Ascending aorta (tissue), 2 donors: ENCODE measurements at places on chromosomes 12 and 14.
A peak's percentile ranks its signal among the peaks of the same experiment; 100 is the strongest.

DNA sequence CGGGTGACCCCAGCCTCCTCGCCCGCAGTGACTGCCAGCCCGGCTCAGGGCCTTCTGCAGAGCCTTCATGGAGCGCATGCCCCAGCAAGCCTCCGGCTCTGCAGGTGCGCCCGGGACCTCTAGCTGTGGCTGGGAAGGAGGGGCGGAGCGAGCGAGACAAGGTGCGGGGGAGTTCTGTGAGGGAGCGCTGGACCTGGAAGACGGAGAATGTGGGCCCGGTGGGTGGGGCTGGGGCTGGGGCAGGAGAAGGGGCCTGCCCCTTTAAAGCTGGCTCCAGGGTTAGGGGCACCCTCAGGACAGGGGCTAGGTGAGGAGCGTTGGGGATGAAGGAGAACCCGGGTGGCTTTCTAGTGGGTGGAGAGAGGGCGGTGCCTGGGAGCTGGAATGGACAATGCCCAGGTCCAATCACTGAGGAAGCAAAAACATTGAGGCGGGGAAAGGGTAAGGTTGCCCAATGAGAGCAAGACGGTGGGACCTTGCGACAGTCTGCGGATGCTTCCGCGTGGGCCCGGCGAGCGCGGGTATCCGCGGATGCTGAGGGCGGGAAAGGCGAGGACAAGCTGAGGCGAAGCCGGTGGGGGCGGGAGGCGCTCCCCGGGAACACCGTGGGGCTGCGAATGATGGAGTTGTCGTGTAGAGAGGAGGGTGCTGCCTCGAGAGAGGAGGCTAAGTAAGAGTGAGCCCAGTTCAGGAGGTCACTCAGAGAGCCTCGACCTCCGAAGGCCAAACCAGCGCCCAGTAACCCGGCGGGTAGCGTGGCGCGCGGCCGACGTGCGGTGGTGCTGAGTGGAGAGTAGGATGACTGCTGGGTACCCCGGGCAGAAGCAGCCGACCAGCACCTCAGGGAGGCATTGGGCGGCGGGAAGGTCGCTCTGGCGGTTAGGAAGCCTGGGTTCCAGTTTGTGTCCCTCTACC, at the start of gene GLS2:
GLS2 (minus strand) TSS at position 121 of the 915 bp plus-strand sequence; CDS start at position 78, 43 bp downstream.
- no peaks in the 10 kb centered on the region for H3K27me3 ChIP-seq
- H3K4me1 ChIP-seq, result peaks cover 3% of the 10 kb centered on the region
- no peaks in the 10 kb centered on the region for H3K36me3 ChIP-seq
- H3K27ac ChIP-seq, result no peak within 1 kb of the TSS
- peak; percentile 85 for DNase-seq

GRCh38 chr12:34402899-34403705, 380.8 kb downstream of the ALG10 start:
- H3K27ac ChIP-seq, result no peak overlapping the region
- no peaks in the 10 kb centered on the region for H3K27me3 ChIP-seq
- no peaks in the 10 kb centered on the region for H3K4me1 ChIP-seq
- no peak overlapping the region for H3K4me3 ChIP-seq
- no peaks in the 10 kb centered on the region for H3K36me3 ChIP-seq
- DNase-seq, result peak; percentile 3

DNA sequence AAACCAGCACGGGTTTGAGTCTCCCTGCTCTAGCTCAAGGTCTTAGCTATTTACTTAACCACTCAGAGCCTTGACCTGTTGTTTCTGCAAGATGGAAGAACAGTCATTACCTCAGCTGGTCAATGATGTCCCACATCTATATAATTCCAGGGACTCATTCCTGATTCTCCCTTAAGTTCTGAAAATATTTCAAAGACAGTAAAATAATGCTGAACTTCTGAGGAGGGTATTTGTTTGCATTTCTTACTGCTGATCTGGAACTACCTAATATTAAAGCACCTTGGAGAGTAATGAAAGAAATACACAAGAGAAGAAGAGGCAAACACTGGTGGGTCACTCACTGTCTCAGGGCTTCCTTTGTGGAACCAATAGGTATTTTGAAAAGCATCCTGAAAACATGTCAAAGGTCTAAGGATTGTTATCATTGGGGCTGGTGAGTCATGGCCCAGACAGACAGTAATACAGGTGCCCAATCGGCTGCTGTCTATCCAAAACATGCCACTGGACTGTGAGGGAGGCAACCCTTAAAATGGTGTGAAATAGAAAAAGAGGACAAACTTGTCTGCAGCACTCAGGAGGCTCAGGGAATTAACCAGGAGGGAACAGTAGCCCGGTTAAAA, 88.7 kb upstream of the EGLN3 start:
- H3K27me3 ChIP-seq, result no peaks in the 10 kb centered on the region
- H3K4me1 ChIP-seq, result no peaks in the 10 kb centered on the region
- no peak for DNase-seq
- no peak overlapping the region for H3K27ac ChIP-seq

GRCh38 chr12:104741077-104741476, 217.0 kb downstream of the SLC41A2 start:
- H3K27me3 ChIP-seq, result no peaks in the 10 kb centered on the region
- peak overlapping the region; percentile 33 for H3K27ac ChIP-seq
- H3K36me3 ChIP-seq, result no peaks in the 10 kb centered on the region
- H3K4me3 ChIP-seq, result no peak overlapping the region
- H3K4me1 ChIP-seq, result no peaks in the 10 kb centered on the region
- no peak for DNase-seq

GRCh38 chr12:46664761-46665287, 161.0 kb downstream of the SLC38A4 start:
- H3K4me1 ChIP-seq, result no peaks in the 10 kb centered on the region
- no peak overlapping the region for H3K4me3 ChIP-seq
- DNase-seq, result no peak
- no peaks in the 10 kb centered on the region for H3K36me3 ChIP-seq
- no peaks in the 10 kb centered on the region for H3K27me3 ChIP-seq

- no peaks in the 10 kb centered on the region for H3K36me3 ChIP-seq
- H3K4me1 ChIP-seq, result no peaks in the 10 kb centered on the region
- DNase-seq, result no peak
- no peak overlapping the region for H3K27ac ChIP-seq
- H3K4me3 ChIP-seq, result no peak overlapping the region
These were observed 618.6 kb downstream of the AACS start for GRCh38 chr12:125683748-125684381.

- H3K27ac ChIP-seq, result no peak overlapping the region
- no peaks in the 10 kb centered on the region for H3K4me1 ChIP-seq
- H3K4me3 ChIP-seq, result no peak overlapping the region
- H3K36me3 ChIP-seq, result no peaks in the 10 kb centered on the region
These were observed 202.6 kb upstream of the LRFN5 start for GRCh38 chr14:41404126-41404525.

- no peaks in the 10 kb centered on the region for H3K27me3 ChIP-seq
- H3K4me1 ChIP-seq, result no peaks in the 10 kb centered on the region
- H3K27ac ChIP-seq, result no peak overlapping the region
- no peaks in the 10 kb centered on the region for H3K36me3 ChIP-seq
- no peak for DNase-seq
- no peak overlapping the region for H3K4me3 ChIP-seq
These were observed 42.5 kb upstream of the GNPNAT1 start for GRCh38 chr14:52833891-52834290.

DNA sequence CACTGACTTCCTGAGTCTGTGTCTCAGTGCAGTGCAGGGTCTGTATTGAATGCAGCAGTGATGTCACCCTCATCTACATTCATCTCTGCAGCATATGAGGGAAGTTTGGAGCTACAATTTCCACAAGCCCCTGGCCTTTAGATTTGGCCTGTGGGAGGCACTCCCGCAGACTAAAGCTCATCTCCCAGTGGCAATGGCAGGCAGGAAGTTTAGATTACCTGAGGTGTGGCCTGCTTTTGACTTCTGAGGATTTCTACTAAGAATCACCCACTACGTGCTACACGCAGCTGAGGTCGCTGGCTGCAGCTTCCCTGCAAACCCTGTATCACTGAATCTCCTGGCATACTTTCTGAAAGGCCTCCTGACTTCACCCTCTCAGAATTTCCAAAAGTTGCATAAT, 202.2 kb upstream of the PRKD1 start:
- H3K4me3 ChIP-seq, result no peak overlapping the region
- H3K27ac ChIP-seq, result no peak overlapping the region
- H3K36me3 ChIP-seq, result no peaks in the 10 kb centered on the region
- H3K27me3 ChIP-seq, result no peaks in the 10 kb centered on the region
- DNase-seq, result no peak
- no peaks in the 10 kb centered on the region for H3K4me1 ChIP-seq

GRCh38 chr12:2639020-2639298, 155.8 kb upstream of the FKBP4 start:
- no peak overlapping the region for H3K4me3 ChIP-seq
- peaks cover 22% of the 10 kb centered on the region for H3K4me1 ChIP-seq
- no peak overlapping the region for H3K27ac ChIP-seq
- H3K36me3 ChIP-seq, result peaks cover 5% of the 10 kb centered on the region
- H3K27me3 ChIP-seq, result no peaks in the 10 kb centered on the region

DNA sequence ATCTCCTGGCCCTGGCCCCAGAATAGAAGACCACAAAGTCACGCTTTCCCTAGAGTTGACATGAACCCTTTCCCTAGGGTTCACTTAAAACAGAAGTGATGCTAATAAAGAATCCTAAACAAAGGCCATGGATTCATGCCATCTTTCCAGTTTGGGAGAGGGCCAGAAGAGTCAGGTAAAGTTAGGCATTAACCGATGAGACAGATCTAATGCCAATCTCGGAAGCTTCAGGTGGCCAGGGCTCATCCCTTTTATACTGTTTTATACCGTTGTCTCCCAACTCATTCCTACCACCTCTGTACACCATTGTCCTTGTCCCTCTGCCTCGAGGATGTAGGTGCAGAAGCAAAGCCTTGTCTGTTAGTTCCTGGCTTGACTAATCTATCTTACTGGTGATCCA, 22.8 kb upstream of the ACTR10 start:
- DNase-seq, result no peak
- H3K36me3 ChIP-seq, result no peaks in the 10 kb centered on the region
- H3K27ac ChIP-seq, result no peak overlapping the region
- no peak overlapping the region for H3K4me3 ChIP-seq
- H3K27me3 ChIP-seq, result no peaks in the 10 kb centered on the region
